Stimulated activated CD8-positive, alpha-beta memory T cell treated with anti-CD3 and anti-CD28 coated beads, Interleukin-2, amount 100 ng/mL, for 48 hours (primary cell): ENCODE measurements at places on chromosomes 2 and 18.

DNA sequence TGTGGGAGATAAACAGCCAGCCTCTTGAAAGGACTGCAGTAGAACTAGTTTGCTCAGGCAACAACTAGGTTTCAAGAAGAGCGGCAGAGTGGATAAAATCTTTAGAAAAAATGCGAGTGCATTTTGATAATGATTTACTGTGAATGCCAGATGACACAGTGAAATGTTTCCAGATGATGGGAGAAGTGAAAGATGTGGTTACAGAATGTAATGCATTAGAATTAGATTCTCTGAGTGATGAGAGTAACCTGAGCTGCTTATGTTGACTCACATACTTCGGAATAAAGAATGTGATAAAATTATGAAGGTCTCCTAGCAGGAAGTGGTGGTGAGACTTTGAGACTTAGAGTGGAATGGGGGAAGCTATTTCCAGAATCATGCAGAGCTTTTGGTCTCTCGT is 184.3 kb downstream of the GULP1 start:
- DNase-seq = no peak

DNA sequence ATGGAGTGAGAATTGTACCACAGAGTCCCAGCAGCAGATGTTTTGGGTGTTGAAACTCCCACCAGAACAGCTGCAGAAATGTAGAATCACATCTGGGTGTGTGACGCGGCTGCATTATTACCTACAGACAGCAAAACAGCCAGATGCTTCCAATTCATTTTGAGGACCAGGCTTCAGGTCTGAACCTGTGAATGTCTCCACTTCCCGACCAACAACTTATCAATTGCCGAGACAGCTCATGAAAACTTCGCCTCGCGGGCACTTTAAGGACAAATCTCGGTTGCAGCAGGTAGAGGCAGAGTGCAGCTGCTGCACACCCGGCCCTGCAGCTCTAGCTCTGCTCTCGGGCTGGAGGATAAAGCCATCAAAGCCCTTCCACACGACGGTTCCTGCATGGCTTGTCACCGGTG is 202.0 kb downstream of the HRH4 start:
- DNase-seq = no peak

DNA sequence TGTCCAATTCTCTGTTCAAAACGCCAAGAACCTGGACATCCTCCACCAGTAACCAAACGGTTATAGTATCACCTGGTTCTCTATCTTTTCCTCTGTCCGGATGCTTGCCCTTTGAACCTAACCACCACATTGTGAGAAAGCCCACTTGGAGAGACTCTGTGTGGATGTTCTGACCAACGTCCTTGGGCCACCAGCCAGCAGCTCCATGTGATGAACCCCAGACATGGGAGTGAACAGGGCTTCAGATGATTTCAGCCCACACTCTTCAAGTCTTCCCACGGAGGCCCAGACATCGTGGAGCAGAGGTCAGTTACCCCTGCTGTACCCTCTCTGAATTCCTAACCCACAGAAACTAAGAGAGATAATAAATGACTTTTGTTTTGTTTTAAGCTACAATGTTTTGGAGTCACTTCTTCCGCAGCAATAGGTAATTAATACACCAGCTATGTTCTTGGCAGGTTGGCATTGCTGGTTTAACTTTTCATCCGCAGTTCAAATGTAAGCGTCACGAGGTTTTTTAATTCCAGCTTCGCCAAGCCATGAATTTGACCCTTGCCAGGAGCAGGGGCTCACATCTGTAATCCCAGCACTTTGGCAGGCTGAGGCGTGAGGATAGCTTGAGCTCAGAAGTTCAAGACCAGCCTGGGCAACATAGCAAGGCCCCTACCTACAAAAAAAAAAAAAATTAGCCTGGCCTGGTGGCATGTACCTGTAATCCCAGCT is 36.1 kb upstream of the ZNF532 start:
- no peak for DNase-seq

DNA sequence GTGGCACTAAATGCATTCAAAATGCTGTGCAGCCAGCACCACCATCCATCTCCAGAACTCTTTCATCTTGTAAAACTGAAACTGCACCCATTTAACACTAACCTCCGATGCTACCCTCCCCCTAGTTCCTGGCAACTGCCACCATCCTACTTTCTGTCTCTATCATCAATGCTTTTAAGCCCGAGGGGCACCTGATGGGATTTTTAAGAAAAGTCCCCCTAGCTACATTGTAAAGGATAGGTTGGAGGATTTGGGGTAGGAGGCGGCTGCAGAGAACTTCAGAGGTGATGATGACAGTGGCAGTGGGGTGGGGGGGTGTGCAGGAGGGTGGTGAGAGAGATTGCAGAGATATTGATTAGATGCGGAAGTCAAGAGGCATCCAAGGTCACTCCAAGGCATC is 10.8 kb upstream of the YWHAQ start:
- DNase-seq = no peak

- no peak for DNase-seq
Measured at GRCh38 chr2:208990716-208991115, 433.1 kb upstream of the MAP2 start.
